IPS-NIHi11 (cell line): ENCODE measurements at places on chromosomes 13 and 19.

- peak; percentile 59 for DNase-seq
Observed at GRCh38 chr19:996051-996838, 4.0 kb upstream of the GRIN3B start.

DNA sequence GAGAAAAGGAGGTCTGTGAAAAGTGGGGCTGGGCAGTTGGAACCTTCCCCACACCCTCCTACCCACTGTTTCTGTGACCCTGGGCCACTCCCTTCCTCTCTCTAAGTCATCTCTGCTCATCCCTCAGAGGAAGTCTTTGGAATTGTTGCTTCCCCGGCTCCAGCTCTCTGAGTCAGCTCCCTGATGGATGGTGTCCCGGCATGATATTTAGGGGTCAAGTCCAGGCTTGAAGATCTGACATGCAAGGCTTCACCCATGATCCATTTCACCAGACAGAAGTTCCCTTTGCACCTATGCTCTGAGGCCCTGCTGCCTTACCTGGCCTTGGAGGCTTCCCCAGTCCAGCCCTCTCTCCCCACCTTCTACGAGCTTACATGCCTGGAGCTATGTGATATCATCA lies 13.3 kb downstream of the EXOC3L2 start:
- DNase-seq: no peak

- DNase-seq: no peak
Observed at GRCh38 chr13:48624858-48625257, 28.9 kb upstream of the CYSLTR2 start.

DNA sequence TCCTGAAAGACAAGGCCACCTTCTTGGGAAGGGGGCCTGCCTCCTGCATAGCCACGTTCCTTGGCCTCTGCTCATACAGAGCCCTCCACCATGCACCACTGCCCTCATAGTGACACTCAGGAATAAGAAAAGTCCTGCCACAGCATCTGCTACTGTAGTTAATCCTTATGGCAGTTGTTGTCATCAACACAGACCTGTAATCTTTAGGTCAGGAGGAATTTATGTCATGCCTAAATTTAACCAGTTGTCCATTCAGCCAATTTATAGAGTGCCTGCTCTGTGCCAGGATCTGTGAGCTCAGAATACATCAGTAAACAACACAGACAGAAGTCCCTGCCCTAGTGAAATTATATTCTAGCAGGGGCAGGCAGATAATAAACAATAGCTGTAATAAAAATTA lies 44.4 kb downstream of the FAM124A start:
- no peak for DNase-seq

DNA sequence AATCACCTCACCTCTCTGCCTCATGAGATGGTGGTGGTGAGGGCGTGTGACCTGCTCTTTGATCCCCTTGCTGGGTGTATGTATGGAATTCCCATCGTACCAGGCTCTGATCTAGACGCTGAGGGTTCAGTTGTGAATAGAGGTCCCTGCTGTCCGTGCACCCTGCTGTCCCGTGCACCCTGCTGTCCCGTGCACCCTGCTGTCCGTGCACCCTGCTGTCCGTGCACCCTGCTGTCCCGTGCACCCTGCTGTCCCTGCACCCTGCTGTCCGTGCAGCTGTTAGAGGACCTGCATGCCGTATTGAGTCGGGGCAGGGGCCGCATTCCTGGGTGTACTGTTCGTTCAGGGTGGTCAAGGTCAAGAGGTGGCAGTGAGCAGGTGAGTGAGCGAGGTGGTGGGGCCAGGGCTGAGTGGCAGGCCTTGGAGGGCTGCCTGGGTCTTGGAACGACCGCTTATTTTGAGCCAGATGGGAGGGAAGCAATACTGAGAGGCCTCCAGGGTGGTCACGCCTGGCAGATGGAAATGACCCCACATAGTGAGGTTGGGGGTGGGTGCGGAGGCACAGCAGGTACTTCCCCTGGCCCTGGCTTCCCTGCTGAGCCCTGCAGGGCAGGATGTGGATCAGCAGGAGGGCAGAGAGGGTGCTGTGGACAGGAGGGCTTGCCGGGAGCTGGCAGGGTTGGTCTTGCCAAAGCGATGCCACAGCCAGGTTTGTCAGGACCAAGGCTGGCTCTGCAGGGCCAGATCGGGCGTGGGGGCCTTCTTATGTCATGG lies 4.6 kb upstream of the EPN1 start:
- DNase-seq: peak; percentile 35

DNA sequence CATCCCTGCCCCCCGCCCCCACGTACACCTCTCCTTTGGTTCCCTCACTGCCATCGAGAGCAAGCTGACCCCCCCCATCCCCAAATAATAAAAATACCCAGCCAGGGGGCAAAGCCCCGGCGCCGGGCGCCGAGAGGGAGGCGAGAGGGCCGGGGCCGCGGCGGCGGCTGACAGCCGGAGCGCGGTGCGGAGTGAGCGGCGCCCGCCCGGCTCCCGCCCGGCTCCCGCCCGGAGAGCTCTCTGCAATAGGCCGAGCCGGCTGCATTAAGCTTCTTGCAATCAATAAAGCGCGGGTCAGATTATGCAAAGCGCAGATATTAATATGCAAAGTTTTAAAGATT lies 40.9 kb downstream of the DEDD2 start:
- DNase-seq: peak; percentile 63

DNA sequence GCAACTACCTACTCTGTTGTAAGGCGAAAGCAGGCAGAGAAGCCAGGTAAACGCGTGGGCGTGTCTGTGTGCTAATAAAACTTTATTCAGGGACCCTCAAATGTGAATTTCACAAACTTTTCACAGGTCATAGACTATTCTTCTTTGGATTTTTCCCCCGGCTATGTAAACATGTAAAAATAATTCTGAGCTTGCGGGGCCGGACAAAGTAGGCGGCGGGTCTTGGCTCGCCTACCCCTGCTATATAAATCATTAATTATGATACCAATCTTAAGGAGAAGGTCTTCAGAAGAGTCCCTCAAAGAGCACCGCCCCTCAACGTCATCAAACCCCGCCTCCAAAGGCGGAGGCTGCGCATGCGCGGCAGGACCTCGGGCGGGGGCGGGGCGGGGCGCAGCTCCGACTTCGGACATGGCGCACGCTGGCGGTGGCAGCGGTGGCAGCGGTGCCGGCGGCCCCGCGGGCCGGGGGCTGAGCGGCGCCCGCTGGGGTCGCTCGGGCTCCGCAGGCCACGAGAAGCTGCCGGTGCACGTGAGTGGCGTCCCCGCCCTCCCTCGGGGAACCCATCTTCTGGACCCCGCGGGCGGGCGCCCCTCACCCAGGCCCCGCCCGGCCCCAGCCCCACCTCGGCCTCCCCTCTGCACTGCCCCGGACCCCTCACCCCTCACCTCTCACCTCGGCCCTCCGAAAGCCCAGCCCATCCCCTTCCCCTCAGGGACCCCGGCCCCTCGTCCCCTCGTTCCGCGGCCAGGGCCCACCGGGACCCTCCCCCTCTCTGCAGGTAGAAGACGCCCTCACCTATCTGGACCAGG lies at the start of gene SIN3B:
TSS of gene SIN3B (plus strand) at position 389 of the 812 bp plus-strand sequence. CDS start at position 412, 23 bp downstream.
- DNase-seq: peak; percentile 96

DNA sequence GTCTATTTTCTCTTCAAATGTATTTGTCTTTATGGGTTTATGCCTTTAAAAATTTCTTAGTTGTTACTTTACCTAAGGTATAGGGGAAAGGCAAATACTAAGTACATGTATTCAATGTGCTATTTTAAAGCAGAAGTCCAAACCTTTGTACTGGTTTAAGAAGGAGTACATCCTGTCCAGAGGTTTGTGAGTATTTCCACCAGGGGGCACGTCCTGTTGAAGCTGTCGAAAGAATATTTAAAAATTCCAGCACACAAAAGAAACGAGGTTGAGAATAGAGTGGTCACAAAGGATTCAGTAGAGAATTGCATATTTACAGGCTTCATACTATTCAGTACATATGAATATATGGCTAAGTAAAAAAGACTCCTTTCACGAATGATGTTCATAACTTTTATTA lies 59.8 kb downstream of the URI1 start:
- DNase-seq: no peak

GRCh38 chr13:113090806-113091205 lies 14.8 kb upstream of the F7 start:
- DNase-seq: no peak

DNA sequence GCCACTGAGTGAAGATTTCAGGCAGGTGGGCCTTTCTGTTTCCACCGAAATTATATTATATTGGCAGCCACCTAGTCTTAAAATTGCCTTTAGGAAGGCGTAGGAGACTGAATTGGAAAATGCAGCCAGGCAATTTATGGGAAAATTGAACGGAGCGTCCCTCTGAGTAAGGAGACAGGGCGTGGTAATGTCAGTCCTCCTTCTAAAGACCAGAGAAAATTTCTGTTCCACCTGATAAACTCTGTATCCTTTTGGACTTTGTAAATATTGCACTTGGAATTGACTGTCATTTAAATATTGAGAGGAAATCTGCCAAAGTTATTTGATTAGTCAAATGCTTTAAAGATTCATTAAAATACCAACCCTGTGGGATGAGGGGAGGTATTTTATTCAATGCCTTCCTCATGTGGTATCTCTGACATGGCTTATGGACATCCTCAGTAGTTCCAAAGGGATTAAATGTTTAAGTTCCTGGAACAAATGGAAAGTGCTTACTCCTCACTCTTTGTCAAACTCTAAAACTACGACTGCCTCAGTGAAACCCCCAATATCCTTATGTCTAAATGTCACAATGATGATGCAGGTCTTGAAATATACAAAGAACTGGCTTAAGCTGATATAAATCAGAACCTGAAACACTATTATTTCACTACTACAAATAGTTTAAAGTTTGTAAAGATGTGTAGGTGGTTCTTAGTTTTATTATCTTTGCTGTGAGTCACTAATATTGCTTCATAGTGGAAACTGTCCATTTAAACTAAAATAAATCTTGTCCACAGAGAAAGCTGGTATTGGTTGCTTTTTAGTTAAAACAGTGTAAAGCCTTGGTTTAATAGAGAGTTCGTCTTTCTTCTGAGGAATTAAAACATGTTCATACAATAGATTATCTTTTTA lies 203.2 kb downstream of the FGF14 start:
- no peak for DNase-seq

DNA sequence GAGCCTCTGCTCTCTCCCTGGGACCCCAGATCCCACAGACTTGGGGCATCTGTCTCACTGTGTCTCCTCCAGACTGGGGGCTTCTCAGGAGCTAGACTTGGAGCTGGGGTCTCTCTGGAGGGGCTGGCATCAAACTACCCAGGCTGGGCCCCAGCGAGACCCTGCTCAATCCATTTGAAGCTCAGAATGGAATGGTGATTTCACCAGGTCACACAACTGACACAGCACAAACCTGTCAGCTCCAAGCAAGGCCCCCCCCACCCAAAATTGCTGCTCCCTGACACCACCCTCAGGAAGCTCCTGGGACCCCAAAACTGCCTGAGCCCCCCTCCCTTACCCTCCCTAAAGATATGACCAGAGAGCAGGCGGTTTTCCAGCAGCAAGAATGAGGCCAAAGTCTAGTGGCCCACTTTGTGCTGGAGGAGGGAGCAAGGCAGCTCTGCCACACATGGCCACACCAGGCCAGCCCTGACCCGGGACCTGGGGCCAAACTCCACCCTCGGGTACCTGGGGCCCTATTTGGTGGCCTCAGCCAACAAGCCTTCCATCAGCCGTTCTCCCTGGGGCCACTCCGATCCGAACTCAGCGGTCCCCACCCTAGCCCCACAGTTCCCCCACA lies 2.4 kb downstream of the NR2F6 start:
- no peak for DNase-seq

DNA sequence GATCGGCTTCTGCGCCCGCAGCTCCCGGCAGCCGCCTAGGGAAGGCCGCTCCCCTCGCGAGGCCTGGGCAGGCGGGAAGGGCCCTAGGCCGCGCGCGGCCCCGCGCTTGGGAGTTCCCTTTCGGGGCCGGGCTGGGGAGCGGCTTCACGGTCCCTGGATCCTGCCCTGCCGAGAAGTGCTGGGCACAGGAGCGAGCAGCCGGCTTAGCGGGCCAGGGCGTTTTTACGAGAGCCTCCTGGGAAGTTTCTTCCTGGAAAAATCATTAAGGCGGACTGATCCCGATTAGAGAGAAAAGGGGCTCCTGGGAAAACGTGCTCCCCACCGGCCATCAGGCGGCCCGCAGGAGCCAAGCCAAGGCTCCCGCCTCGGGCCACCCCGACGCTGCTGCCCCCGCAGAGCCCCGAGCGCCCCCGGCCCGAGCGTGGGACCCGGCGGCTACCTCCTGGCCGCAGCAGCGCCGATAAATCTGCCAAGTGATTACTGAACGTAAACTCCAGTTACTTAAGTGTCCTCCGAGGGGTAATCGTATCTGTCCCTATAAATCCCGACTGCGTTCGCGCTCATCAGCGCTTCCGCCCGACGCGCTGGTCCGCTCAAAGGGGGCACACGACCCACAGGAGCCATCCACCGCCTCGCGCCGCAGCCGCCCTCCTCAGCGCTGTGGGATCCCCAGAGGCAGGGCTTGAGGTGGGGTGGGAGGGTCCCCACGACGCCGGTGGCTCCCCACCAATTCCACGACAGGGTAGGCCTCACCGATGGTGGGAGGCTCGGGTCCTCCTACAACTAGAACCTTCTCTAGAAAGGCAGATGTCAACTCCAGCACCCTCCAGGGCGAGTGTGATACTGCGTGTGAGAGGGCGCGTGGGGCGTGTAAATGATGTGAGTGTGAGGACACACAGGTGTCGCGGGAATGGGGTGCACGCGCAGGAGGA lies 2.8 kb downstream of the ZIC5 start:
- no peak for DNase-seq

- DNase-seq: peak; percentile 94
Observed at GRCh38 chr19:17282488-17283125, 906 bp downstream of the ANKLE1 start.
